ENCODE measurements at places on chromosomes 7 and 10.

DNA sequence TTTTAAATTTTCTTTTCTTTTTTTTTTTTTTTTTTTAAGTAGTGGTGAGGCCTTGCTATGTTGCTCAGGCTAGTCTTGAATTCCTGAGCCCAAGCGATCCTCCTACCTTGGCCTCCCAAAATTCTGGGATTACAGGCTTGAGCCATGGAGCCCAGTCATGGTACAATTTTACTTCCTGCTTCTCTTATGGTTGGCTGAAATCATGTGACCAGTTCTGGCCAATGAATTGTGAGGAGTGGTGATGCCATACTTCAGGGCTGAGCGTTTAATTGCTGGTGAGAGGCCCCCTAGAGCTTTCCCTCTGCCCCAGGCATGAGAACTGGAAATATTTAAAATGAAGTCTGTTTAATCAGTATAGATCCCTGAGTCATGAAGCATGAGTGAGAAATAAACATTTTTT lies 22.2 kb upstream of the BAIAP2L1 start:
- no peak for DNase-seq

GRCh38 chr10:33195608-33196376 lies 138.7 kb downstream of the NRP1 start:
- DNase-seq, result no peak

- DNase-seq, result no peak
Measured at GRCh38 chr10:110646417-110647135, 2.4 kb downstream of the RBM20 start.

DNA sequence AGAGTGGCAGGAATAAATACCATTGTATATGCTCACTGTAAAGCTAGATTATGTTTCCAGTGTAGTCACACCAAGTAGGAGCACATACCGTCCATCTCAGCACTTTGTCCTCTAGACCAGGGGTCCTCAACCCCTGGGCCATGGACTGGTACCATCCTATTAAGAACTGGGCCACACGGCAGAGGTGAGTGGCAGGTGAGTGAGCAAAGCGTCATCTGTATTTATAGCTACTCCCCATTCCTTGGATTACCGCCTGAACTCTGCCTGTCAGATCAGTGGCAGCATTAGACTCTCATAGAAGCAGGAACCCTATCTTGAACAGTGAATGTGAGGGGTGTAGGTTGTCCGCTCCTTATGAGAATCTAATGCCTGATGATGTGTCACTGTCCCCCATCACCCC lies 735.3 kb downstream of the MAGI2 start:
- DNase-seq, result no peak

DNA sequence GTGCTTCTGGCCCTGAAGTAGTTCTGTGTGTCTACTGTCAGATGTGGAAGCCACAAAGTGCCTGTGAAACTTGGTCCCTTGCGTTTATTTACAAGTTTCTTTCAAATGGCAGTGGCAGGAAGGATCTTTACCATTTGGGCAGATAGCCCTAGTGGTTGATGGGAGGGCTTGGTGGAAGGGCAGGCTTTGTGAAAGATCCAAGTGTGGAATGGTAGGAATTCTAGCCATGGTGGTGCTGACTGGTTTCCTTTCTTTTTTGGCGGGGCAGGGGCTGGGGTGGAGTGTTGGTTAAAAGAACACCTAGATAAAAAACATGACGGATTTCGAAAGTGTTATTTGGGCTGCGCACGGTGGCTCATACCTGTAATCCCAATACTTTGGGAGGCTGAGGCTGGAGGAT lies 27.0 kb downstream of the AUTS2 start:
- DNase-seq, result no peak

- no peak for DNase-seq
Measured at GRCh38 chr10:7819121-7819460, 786 bp downstream of the TAF3 start.

GRCh38 chr7:140640727-140641523 lies at the start of gene DENND2A:
Gene DENND2A (minus strand): TSS chr7:140640813. CDS start chr7:140602397, 38,416 bp downstream.
- DNase-seq, result no peak

DNA sequence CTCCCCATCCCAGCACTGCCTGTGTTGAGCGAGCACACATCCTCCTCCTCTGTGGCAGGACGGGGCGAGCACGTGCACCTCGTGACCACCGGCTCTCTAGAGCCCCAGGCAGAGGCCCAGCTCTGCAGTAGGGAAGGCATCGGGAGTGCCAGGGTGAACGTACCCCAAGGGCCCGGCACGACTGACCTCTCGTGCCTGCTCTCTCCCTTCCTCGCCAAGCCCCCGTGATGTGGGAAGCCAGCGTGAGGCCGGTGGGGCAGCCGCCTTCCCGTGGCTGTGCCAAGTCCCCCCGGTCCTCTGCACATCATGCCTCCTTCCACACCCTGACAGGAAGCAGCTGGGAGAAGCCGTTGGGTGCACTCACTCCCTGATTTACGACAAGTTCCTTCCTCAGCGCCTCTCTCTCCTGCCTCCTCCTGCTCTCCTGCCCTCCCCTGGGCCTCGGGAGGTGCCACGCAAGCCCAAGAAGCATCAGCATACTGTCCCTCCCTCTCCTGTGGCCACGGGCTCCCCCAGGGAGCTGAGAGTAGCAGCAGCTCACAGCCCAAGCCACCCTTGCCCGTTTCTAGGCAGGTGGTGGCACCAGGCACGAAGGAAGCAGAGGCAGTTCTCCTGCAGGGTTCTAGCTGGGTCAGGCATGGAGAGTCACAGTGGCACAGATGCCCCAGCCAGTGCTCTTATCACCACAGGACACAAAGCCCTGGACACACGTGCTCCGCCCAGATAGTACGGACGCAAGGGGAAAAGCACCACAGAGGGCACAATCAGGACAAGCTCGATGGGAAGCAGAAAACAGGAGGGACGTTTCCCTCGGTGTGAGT lies 47.0 kb downstream of the AMZ1 start:
- DNase-seq, result no peak

GRCh38 chr10:49255883-49256282 lies 43.1 kb upstream of the C10orf71 start:
- no peak for DNase-seq

DNA sequence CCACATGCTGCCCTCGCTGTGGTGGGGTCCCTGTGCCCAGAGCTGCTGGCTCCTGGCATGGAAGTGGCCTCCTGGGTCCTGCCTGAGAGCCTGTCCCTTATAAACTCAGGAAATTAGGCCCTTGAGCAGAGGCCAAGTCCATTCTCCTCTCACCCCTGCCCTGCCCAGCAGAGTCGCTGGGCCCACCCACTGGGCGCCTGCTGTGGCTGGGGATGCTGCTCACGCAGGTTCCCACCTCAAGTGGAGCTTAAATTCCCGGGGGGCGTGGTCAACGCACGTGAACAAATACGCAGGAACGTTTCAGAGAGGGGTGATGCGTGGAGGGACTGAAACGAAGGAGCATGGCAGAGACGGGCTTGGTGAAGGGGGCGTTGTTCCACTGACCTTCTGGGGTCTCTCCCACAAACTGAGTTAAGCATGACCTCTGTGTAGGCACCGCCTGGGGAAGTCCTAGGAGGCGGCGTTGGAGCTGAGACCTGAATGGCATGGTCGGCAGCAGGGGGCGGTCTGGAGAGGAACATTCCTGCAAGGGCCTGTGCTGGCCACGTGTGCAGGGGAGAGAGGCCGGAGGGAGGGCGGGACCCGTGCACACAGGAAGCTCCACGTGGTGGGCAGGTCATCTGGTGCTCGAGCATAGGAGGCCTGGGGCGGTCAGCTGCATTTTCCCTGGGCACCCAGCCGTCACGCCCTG lies 27.9 kb downstream of the FAM20C start:
- DNase-seq, result no peak

GRCh38 chr10:124019886-124020797 lies 73.3 kb downstream of the CHST15 start:
- no peak for DNase-seq

DNA sequence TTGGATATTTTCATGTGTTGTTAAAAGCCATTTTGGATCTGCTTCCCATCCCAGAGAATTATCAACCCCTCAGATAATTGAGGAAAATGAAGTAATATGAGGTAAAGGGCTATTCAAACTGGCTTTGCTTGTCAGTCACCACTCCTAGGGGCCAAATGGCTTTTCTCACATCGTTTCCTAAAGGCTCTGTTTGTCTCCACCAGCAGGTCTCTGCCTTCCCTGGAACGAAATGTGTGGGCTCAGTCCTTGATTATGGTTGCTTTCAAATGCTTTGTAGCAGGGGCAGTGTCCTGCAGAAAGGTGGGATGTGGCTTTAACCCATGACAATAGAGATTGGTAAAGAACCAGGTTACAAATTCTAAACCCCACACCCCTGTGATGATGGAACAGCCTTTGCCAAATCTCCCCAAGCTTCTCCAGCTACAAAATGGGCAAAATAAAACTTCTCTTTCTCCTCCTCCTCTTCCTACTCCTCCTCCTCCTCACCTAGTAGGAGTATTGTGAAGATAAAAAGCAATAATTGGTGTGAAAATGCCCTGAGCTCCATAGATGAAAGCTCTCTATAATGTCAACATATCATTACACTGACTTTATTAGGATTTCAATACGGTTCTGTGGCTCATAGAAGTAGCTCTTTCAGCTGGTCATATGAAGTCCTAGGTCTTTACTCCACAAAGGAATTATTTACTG lies 127.6 kb downstream of the CHN2 start:
- DNase-seq, result no peak

GRCh38 chr10:92327445-92328433 lies 36.8 kb downstream of the MARCHF5 start:
- no peak for DNase-seq

DNA sequence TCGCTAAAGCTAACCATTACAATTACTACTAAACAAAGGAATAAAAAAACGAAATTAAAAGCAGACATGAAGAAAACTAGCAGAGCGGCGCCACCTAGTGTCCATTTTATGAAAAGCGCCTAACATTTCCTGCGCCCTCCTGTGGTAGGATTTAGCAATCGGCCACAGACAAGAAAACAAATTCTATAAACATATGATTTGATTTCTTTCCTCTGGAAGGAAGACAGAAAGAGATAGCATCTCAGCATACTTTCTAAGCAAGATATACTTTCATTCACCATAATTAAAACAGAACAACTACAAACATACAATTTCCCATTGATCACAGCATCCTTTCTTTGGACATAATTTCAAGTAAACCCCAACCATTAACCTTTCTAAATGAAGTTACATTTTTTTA lies 337.7 kb upstream of the NPVF start:
- DNase-seq, result peak; percentile 15

DNA sequence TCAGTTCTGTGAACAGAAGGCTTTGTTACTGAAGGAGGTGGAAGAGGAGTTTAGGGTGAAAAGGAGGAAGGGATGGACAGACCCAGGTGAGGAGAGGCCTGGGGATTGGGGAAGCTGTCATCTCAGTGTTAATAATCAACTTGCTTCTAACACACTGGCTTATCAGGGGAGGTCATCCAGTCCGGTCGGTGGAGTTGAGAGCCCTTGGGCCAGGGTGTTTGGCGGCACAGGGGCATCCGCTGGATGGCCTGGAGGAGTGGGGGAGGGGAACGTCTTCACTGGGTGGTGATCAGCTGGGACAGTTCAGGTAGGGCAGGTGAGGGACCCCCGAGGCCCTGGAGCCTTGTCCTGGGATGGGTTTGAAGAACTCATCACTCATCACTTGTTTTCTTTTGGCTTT lies 33.9 kb downstream of the SHH start:
- no peak for DNase-seq

GRCh38 chr10:28284126-28284525 lies 18.7 kb downstream of the MPP7 start:
- DNase-seq, result no peak

GRCh38 chr10:60877777-60878120 lies 66.2 kb downstream of the RHOBTB1 start:
- DNase-seq, result no peak

DNA sequence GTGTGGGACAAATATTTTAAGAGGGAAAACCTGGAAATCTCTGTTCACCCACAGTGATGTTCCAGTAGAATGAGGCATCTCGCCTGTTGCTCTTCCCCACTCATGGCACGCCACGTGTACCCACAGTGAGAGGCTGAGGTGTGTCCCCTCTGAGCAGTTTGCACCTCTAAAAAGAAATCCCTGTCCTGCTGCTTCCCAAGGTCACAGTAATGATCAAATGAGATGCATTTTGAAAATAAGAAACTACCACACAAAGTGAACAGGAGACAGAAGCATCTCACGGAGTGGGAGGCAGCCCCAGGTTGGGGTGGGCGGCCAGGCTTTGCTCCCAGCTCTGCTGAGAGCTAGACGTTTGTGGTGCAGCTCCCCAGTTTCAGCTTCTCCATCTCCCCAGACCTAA lies 12.4 kb upstream of the ZNF777 start:
- no peak for DNase-seq

GRCh38 chr7:69782917-69783684 lies 184.8 kb downstream of the AUTS2 start:
- DNase-seq, result no peak

DNA sequence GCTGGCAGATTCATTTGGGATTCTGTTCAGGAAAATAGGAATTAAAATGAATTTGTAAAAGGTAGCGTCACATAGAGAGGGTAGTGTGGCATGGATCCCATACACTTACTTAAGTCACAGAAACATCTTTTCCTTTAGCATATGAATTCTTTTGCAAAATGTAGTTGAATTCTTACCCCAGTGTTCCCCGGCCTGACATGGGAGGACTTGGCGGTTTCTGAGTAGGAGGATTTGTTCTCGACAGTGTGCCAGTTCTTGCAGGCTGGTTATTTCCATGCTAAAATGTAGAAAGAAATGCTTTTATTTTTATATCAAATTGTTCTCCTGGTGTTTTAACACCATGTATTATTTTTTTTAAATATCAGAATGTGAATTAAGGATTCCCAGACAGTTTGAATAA lies 72.6 kb downstream of the PDSS1 start:
- no peak for DNase-seq

- DNase-seq, result no peak
Measured at GRCh38 chr7:145986248-145986874, 130.2 kb upstream of the CNTNAP2 start.

GRCh38 chr7:156582591-156583123 lies 57.9 kb upstream of the RNF32 start:
- no peak for DNase-seq

GRCh38 chr7:114931656-114932011 lies 9.7 kb downstream of the MDFIC start:
- DNase-seq, result no peak

- DNase-seq, result no peak
Measured at GRCh38 chr7:54252256-54253035, 289.7 kb upstream of the VSTM2A start.

DNA sequence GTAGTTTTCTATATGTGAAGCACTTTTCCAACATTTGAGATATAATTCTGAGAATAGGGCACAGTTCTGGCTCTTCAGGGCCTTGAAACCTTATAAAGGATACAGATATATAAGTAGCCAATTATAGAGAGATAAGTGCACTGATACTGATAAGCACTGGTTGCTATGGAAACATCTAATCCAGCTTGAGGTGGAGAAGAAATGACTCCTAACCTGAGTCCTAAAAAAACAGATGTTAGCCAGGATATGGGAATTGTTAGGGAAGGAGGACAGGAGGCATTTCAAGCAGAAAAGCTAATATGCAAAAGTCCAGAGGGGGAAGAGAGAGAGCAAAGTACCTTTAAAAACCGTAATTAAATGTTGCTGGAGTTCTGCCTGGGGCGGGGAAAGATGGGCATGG lies 30.8 kb downstream of the STRIP2 start:
- no peak for DNase-seq

- no peak for DNase-seq
Measured at GRCh38 chr10:109784236-109784635, 139.1 kb downstream of the XPNPEP1 start.
